WERI-Rb-1 (cell line): ENCODE measurements at places on chromosomes 2 and 18.
A peak's percentile ranks its signal among the peaks of the same experiment; 100 is the strongest.

GRCh38 chr2:151776367-151776766 is 42.1 kb upstream of the NEB start:
- DNase-seq = no peak

GRCh38 chr2:60104514-60105505 is 448.6 kb downstream of the BCL11A start:
- DNase-seq = no peak

DNA sequence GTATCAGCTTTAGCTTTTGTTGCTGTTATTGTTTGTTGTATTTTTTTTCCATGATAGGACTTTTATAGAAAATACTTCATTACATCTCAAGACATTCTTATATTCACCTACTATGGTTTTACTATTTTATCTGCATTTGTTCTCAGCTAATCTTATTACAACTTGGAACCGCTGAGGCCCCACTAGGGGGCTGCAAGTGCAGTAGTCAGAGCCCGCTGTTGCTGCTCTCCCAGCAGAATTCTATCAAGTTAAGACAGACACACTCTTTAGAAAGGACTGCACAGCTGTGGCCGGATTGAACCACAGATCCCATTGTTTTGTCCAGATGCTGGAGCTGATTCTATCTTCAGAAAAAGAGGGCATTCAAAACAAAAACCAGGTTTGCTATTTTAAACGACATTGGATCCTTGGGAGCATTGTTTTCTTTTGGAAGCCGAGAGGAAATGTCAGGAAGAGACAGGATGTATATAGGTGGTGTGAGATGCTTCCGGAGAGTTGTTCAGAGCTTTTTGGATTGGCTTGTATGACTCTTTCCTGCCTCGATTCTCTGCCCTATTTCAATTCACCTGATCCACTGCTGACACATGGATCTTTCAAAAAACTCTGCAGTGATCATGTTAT is 105.7 kb upstream of the GAREM1 start:
- DNase-seq = peak; percentile 15

DNA sequence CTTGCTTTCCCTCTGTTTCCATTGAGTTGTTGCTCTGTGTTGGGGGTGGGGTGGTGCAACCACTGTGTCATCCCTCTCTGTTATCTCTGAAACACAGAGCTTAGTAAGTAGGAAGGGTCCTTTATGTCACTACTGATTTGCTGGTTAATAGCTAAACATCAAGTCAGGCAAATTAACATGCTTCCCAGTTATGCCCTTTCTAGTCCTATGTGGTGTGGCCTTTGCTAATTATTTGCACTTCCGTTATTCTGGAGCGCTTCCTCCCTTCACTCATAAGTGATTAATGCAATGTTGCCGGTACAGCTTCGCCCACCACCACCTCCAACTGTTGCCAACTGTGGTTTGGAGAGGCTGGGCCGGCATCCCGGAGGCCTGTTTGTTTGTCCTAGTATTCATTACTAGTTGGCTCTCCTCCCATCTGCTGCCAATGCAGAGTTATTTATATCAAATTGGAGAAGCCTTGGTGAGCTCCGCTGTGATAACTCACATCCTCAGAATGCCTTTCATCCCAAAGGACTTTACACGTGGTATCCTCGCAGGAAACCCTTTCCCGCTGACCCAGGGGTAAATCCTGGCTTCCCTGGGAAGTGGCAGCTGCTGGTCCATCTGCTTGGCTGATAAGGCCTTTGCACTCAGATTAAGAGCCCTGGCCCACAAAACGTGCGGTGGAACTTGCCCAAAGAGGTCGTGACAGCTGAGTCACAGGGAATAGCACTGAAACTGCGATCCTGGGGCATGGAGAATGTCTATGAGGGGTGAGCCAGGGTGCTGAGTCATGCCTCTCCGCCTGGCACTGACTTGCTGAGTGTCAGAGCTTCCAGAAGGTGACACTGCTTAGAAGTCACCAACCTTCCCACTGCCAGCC is 72.0 kb upstream of the ZCCHC2 start:
- DNase-seq = peak; percentile 95

DNA sequence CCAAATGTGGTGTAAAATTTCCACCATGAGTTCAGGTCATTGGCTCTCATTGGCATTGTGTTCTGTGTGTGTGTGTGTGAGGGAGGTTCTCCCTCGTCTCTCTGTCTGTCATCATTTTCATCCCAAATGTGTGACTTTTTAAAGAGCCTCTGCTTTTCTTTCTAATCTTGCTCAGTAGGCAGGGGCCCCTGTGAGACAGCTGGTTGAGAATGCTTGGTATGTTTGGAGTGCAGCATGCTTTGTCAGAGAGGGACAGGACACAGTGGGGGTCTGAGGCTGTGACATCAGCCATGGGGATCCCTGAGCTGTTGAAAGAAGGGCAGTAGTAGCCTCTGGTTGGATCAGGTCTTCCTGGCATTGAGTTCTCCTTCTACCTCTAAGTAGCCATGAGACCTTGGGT is 10.6 kb downstream of the PTPRM start:
- DNase-seq = no peak

DNA sequence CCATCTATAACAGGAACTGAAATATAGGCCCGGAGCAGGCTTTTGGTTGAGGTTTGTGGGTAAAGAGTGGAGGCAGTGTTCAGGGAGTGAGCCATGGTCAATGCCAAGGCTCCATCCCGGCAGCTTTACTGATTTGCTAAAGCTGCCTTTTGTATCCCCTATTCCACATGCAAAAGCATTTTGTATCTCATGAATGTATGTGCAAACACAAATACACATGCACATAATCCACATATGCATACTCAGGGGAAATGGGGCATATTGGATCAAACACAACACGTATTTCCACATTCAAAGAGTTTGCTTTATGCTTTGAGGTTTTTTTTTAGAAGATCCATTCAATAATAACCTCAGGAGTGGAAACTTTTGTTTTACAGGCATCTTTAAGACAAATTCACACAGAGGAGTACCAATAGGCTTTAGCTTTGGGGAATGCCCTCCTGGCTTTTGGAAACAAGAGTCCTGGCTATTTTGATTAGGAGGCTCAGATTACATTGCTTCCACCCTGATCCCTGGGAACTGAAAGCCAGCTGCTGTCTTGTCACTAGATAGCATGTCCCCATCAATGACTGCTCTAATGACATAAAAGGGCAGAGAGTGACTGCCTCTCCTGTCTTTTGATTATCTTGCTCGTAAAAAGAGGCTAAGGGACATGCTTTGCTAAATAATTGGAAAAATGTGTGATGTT is 263.2 kb downstream of the EN1 start:
- no peak for DNase-seq

GRCh38 chr2:26769089-26769761 is 5.1 kb downstream of the SLC35F6 start:
- DNase-seq = no peak

GRCh38 chr2:217153510-217153909 is 293.6 kb upstream of the TNP1 start:
- no peak for DNase-seq

DNA sequence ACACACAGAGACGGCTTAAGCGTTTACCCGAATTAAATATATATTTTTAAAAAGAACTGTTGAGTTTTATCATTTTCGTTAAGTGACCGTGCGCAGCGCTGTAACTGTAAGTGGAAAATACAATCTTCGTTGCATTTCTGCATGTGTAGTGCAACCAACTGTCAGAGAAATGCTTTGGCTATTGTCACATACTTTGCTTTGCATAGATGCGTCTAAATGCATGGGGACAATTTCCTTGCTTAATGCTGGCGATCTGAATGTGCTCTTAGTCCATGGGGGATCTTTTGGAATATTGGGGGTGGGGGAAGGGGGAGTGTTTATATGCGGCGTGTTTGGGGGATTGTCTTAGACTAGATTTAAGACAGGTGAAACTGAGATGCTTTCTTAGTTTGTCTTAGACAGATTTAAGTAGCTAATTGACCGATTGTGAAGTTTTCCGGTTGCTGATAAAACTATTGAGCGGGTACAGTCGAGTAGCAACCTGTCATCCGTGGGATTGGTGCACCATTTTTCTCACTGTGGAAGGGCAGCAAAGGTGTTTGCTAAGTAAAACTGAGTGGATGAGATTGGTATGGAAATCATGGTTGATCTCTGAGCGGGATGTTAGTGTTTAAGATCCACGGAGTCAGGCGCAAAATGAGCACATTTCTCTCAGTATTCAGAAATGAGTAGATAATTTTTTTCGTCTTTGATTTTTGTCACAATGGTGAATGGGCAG is 476 bp downstream of the VSNL1 start:
- no peak for DNase-seq

- no peak for DNase-seq
Observed at GRCh38 chr2:86225581-86225980, 26.3 kb downstream of the MRPL35 start.

GRCh38 chr2:2842466-2842865 is 511.4 kb upstream of the MYT1L start:
- DNase-seq = no peak

DNA sequence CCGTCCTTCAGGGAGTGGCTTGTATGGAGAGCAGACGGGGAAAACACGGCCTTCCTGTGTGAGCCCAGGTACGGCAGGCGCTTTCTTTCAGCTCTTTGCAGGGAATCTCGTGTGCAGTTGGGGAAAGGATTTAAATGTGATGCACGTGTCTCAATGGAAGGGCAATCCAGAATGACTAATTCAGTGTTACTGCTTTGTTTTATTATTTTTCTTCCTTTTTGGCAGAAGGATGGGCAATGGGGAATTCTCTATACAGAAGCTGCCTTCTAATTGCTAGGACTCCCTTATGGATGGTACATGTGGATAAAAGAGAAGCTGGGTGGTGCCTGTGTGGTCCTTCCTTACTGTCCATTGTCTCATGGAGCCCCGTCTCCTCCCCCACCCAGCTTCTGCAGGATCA is 107.4 kb downstream of the WDSUB1 start:
- DNase-seq = no peak

- peak; percentile 30 for DNase-seq
Observed at GRCh38 chr2:54081574-54081973, 33.8 kb upstream of the ACYP2 start.

DNA sequence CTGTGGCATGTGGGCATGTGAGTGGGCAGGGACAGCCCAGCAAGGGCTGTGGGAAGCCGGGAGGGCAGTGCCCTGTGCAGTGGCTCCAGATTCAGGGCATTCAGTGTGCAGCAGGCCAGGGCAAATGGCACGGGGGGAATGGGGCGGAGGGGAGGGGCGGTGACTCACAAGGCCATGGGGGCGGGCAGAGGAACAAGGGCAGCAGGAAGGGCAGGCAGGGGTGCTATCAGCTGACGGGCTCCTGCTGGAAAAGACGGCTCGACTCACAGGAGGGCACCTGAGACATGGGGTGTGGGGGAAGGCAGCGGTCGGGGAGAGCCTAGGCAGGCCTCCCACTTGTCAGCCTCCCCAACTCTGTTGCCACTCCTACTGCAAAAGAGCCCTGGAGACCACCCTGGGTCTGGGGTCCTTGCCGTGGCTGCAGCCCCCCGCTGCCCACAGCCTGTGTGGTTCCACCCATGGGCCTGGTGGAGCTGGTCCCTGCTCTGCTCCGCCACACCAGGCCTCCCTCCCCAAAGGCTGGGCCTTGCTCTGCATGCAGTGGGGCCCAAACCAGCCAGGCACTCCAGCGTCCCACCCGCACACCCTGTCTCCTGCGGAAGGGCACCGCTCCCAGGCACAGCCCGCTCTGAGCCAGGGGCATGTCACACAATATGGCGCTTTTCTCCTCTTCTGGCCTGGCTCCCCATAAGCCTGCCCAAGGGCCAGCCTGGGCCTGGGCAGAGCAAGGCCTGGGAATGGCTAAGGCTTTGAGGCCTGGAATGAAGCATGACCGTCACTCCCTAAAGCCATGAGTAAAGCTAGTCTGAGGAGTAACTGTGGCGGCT is 25.9 kb downstream of the HS6ST1 start:
- DNase-seq = no peak

DNA sequence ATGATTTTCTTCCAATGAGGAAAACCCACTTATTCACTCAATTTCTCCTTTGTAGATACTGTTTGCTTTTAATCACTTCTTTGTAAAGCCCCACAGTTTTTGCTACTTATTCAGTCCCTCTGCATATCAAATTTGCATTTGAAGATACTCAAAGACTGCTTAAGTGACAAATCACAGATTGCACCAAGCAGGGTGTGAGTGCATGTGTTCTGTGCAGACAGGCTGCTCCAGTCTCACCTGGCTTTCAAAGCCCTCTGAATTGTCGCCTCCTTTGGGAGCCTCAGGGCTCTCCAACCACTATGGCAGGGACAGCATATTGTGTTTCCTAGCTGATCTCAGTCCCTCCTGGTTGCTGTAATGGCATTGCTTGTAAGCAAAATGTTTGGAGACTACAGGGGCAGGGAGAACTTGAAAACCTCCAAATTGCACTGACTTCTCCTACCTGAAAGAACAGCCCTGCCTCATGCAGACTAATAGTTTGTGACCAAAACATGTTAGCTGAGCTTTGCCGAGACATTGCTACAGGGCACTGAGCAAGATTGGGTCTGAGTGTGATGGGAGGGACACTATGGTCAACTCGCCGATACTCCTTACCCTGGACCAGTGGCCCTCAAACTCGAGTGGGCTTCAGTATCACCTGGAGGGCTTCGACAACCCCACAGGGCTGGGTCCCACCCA is 96.8 kb downstream of the POLE4 start:
- no peak for DNase-seq

GRCh38 chr2:125745514-125745913 is 910.4 kb upstream of the GYPC start:
- peak; percentile 51 for DNase-seq

GRCh38 chr2:66862885-66863650 is 428.1 kb downstream of the MEIS1 start:
- no peak for DNase-seq

DNA sequence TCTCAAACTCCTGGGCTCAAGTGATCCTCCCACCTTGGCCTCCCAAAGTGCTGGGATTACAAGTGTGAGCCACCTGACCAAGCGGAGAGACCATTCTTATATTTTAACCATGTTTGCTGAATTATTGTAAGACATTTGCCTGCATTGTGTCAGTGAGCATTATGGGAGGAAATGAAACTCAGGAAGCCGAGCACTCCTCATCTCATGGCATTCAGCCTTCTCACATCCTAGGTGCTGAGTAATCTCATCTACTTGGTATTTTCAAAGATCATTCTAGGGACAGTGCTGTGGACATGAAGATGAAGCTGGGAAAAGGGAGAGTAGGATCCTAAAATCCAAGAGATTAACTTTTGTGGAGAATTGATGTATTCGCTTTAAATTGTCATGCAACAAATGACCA is 66.1 kb downstream of the NAPG start:
- DNase-seq = no peak

DNA sequence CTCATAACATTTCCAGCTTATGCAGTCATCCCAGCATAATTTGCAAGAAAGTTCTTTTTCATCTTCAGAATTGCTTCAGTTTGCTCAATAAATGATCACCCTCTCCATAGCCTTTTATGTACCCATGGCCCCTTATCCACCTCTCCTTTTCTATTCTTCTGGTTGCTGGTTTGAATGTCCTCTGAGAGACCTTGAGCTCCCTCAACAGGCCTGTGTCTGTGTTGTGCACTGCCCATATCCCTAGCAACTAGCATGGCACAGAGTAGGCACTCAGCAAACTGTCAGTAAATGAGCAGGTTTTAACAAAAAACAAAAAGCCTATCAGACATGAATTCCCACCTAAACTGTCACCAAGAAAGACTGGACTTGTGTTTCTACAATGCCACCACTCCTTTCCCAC is 160.5 kb downstream of the AKAIN1 start:
- no peak for DNase-seq

GRCh38 chr2:104501342-104501741 is 352.6 kb upstream of the POU3F3 start:
- DNase-seq = no peak
